Activated B cell treated with CpG ODN at 0.5 μM for 24 hours (primary cell): ENCODE measurements at places on chromosomes 3 and 15. TPM values are rescaled to one million over a fixed set of nuclear protein-coding genes. Genes with fewer than 3 reads are reported as not detected.

Gene ROBO2
- not detected in 2 replicates for total RNA-seq

GRCh38 chr3:161388855-161389254 is 17.5 kb upstream of the SPTSSB start:
- H3K27me3 ChIP-seq: peaks cover 19% of the 10 kb centered on the region
- H3K4me3 ChIP-seq: no peak overlapping the region
- peaks cover 2% of the 10 kb centered on the region for H3K4me1 ChIP-seq

DNA sequence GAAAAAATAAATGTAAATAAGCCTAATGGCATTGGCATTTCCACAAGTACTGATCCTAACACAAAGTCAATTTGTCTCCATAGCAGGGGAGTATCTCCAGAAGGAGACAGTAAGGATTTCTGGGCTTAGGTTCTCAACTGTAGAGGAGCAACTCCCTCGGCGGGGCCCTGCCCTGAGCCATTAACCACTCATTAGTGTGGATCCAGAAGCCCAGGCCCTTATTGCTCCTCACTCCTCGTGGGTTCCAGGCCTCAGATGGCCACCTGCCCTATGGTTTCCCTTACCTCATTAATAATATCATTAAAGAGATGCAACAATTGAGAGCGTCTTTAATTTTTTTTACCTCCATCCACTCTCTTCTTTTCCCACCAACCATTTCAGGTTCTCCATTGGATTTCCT is 85.3 kb upstream of the CLDN18 start:
- no peaks in the 10 kb centered on the region for H3K27me3 ChIP-seq
- no peak overlapping the region for H3K4me3 ChIP-seq
- no peaks in the 10 kb centered on the region for H3K4me1 ChIP-seq
- H3K27ac ChIP-seq: no peak overlapping the region

DNA sequence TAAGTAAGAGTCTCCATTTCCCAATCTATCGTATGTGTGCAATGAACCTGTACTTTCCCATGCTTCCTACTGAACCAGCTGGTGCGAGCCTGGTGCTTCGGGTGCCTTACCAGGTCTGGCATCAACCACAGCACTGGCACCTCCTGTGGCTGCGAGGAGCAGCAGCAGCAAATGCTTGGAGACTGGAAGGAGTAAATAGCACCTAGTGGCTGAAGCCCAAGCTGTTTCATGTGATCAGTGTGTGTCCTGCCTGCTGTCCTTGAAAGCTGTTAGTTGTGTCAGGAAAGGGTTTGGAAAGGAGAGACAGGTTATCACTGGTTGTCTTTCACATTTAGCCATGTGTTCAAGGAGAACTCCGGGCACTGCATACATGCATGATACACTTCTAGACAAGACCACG is 31.8 kb downstream of the PCOLCE2 start:
- no peak overlapping the region for H3K4me3 ChIP-seq
- no peak for DNase-seq
- H3K36me3 ChIP-seq: no peaks in the 10 kb centered on the region
- H3K4me1 ChIP-seq: no peaks in the 10 kb centered on the region
